ENCODE measurements at places on chromosomes 5 and 9.

GRCh38 chr5:9774472-9775079 is 144.4 kb upstream of the TAS2R1 start:
- no peak for DNase-seq

DNA sequence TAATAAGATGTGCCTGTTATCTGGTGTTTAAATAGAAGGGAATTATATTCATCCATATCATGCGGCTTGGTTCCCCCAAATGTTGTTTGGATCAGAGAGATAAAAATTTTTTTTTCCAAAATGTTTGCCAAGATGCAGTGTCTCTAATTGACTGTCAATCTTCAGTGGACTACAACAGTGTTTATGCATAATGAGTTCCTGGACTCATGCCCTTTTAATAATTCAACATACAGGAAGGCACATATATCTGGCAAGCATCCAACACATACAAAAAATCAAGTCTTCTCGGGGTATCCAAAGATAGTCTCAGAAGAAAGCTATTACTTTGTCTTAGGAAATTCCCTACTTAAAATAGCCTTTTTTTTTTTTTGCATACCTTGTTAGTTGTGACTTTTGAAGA is 1534.7 kb downstream of the EFNA5 start:
- DNase-seq, result no peak

GRCh38 chr5:16025681-16026080 is 153.9 kb downstream of the MARCHF11 start:
- no peak for DNase-seq

GRCh38 chr9:96486386-96487028 is 36.5 kb downstream of the HABP4 start:
- no peak for DNase-seq

DNA sequence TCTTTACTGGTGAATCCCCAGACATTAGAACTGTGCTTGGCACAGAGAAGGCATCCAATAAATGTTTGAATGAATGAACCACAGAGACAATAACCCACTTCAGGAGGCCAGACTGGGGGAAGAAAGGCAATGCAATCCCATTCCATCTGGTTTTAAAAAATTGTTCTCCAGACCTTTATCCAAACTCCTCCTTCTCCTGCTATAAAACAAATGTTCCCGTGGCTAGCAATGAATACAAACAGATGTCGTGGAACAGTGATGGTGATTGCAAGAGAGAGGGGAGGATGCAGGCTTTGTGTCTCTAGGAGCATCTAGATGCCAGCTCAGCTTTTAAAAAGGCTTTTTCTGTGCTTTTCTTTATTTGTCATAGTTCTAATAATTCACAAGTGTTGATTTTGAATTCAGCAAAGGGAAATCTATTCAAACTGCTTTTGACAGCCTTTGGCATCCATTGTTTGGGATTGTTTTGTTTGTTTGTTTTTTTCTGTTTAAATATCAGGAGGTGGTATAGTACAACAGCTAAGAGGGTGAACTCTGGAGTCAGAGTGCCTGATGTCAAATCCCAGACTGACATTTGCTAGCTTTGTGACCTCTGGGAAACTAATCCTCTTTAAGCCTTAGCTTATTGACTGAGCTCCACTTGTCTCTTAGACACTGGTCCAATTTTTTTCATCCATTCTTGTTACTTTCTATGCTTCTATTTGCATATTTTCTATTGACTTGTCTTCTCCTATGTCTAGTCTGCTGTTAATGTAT is 59.1 kb downstream of the TNFSF15 start:
- DNase-seq, result no peak

GRCh38 chr9:6234014-6234413 is 18.4 kb downstream of the IL33 start:
- no peak for DNase-seq

DNA sequence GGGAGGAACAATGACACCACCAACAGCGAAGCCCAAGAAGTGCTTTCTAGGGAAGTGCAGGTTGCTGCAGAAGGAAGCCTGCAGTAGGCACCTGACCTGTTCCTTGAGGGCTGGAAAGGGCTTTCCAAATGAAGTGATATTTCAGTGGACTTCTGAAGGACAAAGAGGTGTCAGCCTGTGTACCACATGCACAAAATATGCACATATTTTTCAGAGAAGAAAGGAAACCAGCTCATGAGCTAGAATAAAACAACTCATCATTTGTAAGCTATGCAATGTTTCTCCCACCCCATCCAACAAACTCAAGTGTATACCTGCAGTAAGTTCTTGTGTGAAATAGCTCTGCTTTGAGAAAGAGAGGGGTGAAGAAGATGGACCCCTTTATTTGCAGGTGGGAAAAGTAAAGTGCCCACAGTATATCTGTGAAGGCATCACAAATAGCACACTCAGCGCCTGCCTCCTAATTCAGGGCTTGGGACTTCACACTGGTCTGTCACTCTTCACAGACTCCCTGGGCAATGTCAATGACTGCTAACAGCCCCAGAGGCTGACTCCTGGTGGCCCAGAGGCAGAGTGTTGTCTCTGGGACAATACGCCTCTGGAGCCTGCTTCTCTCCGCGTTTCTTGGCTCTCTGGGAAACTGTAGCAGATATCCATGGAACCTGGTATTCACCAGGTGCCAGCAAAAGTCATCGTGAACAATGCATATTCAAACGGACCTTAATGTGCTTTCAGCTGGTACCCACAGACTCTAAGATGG is 198.1 kb upstream of the EFNA5 start:
- DNase-seq, result no peak

- no peak for DNase-seq
Measured at GRCh38 chr9:106639873-106640568, 222.9 kb upstream of the ZNF462 start.

DNA sequence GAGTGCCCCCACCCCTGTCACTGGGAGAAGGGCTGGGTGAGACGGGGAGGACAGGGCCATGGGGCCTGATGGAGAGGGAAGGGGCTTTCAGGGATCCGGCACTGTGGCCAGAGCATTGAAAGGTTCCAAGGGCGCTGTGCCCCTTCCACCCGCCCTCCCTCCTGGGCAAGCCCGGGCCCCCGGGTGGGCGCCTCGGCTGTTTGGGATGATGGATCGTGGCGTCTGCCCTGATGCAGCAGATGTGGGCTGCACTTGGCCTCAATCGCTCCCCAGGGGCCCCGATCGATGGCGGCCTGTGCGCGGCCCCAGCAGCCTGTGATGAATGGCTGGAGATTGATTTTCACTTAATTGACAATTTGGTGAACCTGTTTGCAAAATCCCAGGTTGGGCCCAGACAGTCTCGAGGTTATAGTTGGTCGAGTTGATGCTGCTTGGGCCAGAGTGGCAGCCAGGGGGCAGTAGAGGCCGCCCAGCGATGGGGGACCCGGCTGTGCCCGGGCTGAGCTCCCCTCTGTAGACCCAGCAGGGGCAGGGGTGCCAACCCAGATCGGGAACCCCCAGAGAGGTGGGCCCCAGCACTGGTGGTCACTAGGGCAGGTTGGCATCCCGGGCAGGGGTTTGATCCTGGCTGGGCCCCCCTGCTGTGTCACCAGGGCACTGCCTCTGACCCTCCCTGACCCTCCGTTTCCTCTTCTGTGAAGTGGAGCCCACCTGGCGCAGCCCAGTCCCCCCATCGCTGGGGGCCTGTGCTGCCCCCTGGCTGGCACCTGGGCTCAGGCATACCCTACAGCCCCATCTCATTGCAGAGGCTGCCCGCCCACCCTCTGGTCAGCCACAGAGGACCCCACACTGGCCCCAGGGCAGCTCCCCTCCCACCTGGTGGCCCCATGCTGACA is 34.7 kb downstream of the LHX3 start:
- DNase-seq, result peak; percentile 30

DNA sequence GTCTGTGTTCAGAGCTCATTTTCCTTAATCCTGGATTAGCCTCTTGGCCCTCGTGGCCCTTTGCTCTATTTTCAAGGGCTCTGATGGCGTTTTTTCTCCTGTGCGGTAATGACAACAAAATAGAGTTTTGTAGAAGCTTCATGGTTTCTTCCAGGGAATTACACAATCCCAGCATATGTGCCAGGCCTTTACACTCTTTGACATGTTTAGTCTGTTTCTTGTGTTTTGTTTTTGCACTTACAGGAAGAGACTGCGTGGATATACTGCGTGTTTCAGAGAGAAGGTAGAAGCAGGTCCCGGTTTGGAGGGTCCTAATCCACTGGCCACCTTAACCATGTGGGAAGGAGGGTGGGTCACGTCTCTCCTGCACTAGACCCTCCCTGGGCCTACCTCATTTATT is 400.2 kb upstream of the IRX4 start:
- DNase-seq, result no peak

- DNase-seq, result peak; percentile 30
Measured at GRCh38 chr9:78031444-78031892, at the start of gene GNAQ. GNAQ (minus strand) TSS chr9:78031811; CDS start chr9:78031235, 576 bp downstream.

- no peak for DNase-seq
Measured at GRCh38 chr5:74152625-74153254, 487.8 kb downstream of the ENC1 start.

DNA sequence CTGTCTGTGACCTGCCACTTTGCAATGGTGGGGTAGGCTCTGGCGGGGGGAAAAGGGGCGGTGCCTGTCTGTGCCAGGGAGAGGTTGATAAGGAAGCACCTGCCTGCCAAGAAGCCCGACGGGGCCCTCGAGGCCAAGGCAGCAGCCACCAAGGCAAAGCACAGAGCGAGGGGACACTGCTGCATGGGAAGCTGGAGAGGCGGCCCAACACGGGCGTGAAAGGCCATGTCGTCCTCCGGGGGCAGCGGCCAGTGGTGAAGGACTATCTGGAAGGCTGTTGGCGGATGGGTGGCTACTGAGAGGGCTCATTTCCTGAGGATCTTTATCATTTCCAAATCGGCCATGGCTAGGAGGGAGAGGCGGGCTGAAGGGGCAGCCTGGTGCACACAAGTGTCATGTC is 66.4 kb downstream of the OTULIN start:
- DNase-seq, result no peak

- DNase-seq, result no peak
Measured at GRCh38 chr5:115869256-115869795, 27.6 kb downstream of the AP3S1 start.

DNA sequence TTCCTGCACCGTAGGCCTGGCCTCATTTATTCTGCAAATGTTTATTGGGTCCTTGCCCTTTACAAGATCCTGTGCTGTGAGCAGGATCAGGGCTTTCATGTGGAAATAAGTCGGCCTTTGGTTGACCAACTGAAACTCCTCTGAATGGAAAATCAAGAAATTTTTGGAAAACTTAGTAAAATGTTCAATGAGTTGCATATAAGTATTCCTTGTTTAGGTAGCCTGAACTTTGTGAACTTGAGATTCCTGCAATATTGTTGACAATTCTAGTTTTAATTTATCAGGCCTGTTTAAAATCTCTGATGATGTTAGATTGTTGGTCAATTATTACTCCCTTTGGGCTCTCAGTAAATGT is 1.1 kb downstream of the MAML1 start:
- DNase-seq, result no peak

- peak; percentile 44 for DNase-seq
Measured at GRCh38 chr9:72363908-72364678, 915 bp downstream of the ZFAND5 start.

DNA sequence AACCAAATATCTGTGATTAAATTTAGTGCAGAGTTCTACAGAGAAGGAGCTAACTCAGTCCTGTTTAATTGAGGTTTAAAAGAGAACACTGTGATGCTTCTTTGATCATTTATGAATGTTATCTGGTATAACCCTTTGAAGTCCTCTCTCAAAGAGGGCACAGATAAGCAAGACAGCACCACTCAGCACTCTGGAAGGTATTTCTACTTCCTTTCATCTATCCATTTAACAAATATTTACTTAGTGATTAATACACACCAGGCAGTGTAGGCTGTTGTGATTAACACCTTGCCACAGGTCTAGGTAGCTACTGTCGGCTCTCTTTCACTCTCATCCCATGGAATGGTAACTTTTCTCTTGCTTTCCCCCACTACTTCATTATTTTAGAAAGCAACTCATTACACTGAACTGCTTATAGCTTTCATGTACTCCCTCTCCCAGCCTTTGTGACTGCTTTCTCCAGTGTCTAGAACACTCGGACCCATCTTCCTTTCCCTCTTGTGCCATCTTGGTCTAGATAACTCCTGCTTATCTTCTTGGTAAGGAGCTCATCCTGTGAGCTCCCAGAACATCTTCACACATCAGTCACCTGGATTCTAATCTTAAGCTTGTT is 54.7 kb downstream of the GLDC start:
- DNase-seq, result no peak

DNA sequence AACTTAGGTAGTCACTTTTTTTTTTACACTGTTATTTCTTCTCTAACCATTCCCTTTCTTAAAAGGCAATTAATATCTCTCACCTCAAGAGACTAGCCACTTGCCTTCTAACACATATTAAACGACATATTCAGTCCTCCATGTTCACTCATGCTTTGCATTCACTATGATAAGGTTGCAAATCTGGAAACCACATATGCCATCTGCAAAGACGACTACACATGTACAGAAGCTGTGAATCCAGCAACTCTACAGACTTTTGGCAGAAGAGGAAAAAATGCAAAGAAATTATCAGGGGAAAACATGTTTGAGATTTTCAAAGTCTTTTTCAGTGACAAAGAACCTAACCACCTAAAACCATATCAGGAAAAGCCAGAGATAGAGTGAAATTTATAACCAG is 112.1 kb downstream of the EPB41L4A start:
- DNase-seq, result no peak

DNA sequence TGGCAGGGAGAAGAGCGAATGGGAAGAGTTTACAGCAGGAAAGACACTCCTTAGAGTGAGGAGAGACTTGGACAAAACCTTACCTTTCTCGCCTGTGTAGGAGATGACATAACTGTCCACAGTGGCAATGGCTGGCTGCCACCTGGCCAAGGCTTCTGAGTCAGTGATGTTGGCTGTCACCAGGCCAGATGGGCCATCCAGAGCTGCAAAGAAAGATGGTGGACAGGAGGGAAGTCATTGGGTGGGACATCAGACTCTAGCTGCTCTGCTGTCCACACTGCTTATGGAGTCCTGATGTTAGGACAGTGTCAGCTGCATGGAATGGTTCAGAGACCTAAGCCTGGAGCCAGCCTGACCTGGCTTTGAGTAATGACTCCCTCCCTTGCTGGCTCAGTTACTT is 79.8 kb downstream of the TNC start:
- DNase-seq, result no peak

DNA sequence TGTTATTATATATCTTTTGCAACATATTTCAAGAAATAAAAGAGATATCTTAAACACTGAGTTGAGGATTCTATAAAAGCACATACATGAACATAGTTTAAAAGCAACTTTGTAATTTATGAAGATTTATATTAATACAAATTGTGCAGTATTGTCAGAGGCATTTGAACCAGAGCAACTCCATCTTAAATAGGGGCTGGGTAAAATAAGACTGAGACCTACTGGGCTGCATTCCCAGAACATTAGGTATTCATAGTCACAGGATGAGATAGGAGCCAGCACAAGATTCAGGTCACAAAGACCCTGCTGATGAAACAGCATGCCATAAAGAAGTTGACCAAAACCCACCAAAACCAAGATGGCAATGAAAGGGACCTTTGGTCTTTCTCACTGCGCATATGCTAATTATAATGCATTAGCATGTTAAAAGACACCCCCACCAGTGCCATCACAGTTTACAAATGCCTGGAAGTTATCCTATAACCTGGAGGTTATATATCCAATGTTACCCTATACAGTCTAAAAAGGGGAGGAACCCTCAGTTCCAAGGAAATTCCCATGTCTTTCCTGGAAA is 320.2 kb downstream of the FAM170A start:
- DNase-seq, result no peak

- DNase-seq, result no peak
Measured at GRCh38 chr5:180352116-180353047, 754 bp downstream of the GFPT2 start.
